NCI-H187 treated with DMSO at 0.1 percent for 48 hours (cell line): ENCODE measurements at places on chromosomes 7 and 10.

- no peak for DNase-seq
Observed at GRCh38 chr7:153443032-153443701, 609.0 kb upstream of the DPP6 start.

- no peak for DNase-seq
Observed at GRCh38 chr10:109019001-109019424, 904.3 kb downstream of the XPNPEP1 start.

GRCh38 chr7:30479202-30480120 lies 877 bp upstream of the NOD1 start:
- no peak for DNase-seq

DNA sequence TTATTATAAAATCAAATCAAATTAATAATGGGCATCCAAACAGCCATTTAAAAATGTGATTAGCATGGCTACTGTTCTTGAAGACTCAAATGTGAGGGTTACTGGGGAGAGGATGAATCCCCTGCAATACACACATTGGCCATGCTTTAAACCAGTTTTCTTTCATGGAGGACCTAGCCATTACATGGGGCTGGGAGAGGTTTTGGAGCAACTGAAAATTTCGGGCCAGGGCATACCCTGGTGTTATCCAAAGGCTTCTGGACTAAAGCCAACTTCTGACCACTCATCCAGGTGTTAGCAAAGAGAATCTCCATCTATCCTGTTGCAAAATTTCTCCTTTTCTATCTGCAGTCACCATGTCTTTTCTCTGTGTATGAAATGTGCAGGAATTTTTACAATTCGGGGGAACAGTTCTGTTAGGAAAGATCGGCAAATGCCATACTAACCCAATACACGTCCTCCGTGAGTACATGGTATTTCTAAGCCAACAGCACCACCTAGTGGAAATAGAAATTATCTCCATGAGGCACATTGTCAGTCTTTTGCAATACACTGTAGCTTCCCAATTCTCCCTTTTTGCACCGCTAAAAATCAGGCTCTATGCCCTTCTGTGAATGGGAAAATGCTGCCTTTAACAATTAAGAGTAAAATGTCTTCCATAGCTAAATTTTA lies 47.0 kb upstream of the ZNF107 start:
- DNase-seq = no peak

GRCh38 chr7:121046893-121047468 lies 58.5 kb downstream of the CPED1 start:
- no peak for DNase-seq

GRCh38 chr7:76023002-76023401 lies 24.8 kb downstream of the STYXL1 start:
- DNase-seq = no peak

- no peak for DNase-seq
Observed at GRCh38 chr10:116587878-116588591, 2.7 kb upstream of the PNLIPRP1 start.

DNA sequence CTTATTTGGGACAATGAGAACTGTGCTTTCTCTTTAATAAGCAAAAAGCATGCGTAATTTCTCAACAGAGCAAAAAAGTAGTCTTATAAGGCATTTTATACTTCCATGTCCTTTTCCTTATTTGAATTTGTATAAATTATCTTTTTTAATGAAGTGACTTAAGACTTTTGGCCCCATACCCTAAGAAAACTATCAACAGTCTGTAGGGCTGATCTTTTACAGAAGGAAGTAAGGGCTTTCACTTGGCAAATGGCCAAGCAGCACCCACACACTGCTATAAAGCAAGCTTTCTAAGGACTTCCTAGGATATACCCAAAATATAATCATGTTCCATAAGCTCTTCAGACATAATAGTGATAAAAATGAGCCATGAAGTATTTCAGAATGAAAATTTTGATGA lies 3.4 kb downstream of the CRPPA start:
- no peak for DNase-seq

- DNase-seq = no peak
Observed at GRCh38 chr7:3094701-3095445, 51.2 kb upstream of the CARD11 start.

GRCh38 chr7:112023282-112023681 lies 182.9 kb downstream of the DOCK4 start:
- no peak for DNase-seq

- no peak for DNase-seq
Observed at GRCh38 chr10:35203745-35204144, 77.1 kb downstream of the CREM start.

GRCh38 chr7:47844311-47844710 lies 104.0 kb downstream of the PKD1L1 start:
- DNase-seq = no peak

- DNase-seq = no peak
Observed at GRCh38 chr10:94546049-94546900, 687 bp downstream of the HELLS start.

- no peak for DNase-seq
Observed at GRCh38 chr7:115533785-115534184, 496.8 kb downstream of the TFEC start.

- DNase-seq = no peak
Observed at GRCh38 chr7:106611911-106612310, 49.0 kb downstream of the CCDC71L start.

GRCh38 chr7:78232806-78233205 lies 434.2 kb downstream of the PHTF2 start:
- no peak for DNase-seq

DNA sequence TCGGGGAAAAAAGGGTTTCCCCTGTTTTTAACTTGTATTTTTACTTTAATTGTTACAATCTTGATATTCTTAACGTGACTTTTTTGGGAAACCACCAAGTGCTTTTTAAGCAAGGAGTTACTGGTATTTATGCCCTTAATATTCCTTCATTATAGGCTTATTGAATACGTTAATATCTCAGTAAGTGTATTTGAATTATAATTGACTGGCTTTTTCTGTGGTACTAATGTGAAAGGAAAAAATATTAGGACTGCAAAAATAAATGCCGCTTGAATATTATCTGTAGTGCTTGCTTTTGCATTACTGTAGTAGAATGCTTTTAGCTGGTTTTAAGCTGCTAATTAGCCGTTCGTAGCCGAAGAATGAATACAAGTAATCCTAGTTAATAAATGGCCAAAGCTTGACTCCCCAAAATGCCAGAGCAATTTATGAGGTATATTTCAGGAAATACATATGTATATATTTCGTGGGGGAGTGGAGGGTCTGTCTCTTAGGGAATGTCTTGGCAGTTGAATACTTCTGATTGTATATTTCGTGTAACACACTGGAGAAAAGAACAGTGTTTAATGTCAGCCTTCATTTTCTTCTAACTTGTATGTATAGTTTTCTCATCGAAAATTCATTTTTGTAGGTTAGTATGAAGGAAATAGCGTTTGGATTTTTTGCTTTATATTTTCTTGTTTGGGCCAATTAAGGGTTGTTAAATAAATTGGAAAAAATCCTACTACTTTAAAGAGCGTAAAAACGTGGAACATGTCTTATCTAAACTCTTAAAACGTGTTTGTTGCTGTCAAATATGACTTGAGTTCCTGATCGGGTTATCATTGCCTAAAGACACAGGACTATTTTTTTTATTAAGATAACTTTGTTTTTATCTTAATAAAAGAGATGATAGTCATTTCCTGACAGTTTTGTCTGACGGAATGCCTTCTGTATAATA lies 1.5 kb downstream of the PDCD4 start:
- DNase-seq = no peak
